ENCODE measurements at places on chromosomes 6 and 20.

DNA sequence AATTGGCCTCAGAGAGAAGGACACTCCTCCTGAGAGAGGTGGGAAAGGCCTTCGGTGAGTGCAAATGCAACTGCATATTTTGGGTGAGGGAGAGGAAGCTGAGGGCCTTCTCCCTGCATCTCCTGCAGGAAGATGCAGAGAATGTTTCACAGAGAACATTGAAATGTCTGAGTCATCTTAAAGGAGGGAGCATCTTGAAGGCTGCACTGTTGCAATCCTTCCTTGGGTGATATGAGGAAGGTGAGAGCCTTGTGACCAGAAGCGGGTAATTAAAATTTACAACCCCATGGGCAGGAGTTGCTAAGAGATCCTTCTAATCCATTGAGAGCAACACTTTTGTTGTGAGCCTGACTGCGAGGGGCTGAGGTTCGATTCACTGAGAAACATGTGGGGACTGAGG is 375.7 kb upstream of the MARCKS start:
- DNase-seq = no peak

GRCh38 chr6:164502833-164503232 is 806.6 kb downstream of the C6orf118 start:
- DNase-seq = no peak

- DNase-seq = no peak
Measured at GRCh38 chr6:100796049-100796823, 84.9 kb downstream of the ASCC3 start.

GRCh38 chr6:38353310-38354036 is 286.3 kb downstream of the BTBD9 start:
- DNase-seq = no peak

- no peak for DNase-seq
Measured at GRCh38 chr6:1127129-1127528, 184.8 kb upstream of the FOXQ1 start.

DNA sequence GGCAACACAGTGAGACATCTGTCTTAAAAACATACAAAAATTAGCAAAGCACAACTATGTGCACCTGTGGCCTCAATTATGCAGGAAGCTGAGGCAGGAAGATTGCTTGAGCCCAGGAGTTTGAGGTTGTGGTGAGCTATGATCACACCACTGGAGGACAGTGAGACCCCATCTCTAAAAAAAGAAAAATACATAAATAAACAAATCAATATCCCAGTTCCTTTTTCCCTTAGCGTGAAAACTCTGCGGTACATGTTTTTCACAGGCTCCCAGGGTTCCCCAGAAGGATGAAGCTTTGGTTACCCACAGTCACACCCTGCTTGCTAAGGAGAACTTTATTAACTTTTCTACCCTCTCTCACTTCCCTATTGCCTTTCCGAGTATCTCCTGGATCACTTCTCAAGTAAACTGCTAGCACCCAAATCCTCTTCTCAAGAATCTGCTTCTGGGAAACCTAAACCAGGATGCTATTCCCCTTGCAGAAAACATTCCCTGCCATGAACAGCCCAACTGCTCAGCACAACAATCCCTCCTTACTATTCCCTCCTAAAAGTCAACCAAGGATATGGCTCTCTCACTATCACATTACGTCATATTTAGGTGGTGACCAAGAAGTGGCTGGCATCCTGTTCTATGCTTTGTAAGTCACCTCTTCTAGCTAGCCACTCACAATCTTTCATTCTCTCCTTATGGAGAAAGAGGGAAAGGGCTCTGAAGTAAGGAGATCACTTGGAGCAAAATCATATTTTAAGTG is 122.4 kb downstream of the IPCEF1 start:
- no peak for DNase-seq

GRCh38 chr6:111606620-111607115 is 990 bp upstream of the TRAF3IP2 start:
- DNase-seq = no peak

DNA sequence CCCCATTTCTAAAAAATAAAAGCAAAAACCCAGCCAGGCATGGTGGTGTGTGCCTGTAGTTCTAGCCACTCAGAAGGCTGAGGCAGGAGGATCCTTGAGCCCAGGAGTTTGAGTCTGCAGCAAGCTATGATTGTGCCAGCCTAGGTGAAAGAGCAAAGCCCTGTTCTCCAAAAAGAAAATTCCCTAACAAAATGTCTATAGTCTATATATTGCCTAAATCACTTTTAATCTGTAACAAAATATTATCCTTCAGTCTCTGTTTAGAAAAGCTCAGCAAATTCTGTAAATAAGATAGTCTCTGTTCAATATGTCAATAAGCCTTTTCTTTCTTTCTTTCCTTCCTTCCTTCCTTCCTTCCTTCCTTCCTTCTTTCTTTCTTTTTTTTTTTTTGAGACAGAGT is 75.8 kb upstream of the ZFP64 start:
- DNase-seq = no peak
